Urothelium cell line (cell line): ENCODE measurements at places on chromosomes 12 and 14.

DNA sequence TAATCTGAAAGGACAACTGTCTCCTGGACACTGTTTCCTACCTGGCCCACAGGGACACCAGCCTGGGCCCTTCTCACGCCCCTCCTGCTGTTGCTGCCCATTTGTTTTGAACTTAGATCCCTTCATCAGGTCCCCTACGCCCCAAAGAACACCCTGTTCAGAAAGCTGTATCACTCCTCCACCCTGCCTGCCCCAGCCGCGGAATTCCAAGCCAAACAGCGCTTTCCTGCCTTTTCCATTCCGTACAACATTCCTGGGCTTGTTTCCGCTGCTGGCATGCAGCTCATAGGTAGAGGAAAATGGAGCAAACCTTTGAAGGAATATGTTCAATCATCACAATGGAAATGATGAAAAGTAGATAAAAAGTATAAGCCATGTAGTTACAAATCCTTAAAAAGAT is 12.8 kb upstream of the GSG1 start:
- no peak for DNase-seq

- no peak for DNase-seq
Observed at GRCh38 chr12:62562846-62563245, 96.2 kb downstream of the MON2 start.

- no peak for DNase-seq
Observed at GRCh38 chr12:49838973-49839633, 3.8 kb downstream of the BCDIN3D start.

DNA sequence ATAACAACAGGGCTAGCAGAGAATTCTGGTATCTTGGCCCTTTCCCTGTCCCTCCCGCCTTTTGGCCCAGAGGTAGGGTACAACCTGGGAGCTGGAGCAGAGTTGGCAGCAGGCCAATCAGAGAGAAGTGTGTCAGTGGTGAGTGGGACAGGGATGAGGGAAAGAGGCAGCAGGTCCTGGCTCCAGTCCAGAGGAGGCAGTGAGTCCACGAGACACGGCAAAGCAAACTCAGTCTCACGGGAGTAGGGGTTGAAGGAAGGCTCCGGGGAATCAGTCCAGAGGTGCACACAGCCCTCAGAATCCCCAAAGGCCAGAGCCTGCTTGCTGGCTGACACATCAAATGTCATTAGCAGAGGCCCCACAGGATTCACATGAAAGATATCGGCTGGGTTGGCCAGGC is 7.3 kb downstream of the PAN2 start:
- no peak for DNase-seq

GRCh38 chr14:99572173-99572999 is 31.6 kb downstream of the CCDC85C start:
- no peak for DNase-seq

DNA sequence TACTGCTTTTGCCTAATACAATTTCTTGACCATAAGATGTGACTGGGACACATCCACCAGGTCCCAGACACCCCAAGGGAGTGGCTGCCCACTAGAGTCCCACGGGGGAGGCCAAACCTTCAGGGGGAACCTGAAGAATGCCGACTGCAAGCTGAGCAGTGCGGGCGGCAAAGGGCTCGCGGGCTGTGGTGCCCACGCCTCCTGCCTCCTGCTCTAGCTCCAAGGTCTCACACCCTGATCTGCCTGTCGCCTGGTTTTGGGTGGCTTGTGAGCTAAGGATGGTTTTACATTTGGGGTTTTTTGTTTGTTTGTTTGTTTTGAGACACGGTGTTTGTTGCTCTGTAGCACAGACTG is 75.2 kb downstream of the MOK start:
- no peak for DNase-seq

- DNase-seq: peak; percentile 42
Observed at GRCh38 chr12:53928054-53928835, 10.4 kb upstream of the HOXC13 start.

- DNase-seq: no peak
Observed at GRCh38 chr14:96194657-96195431, 9.8 kb upstream of the BDKRB2 start.
